B cell (primary cell): ENCODE measurements at places on chromosomes 1 and 21. TPM values are rescaled to one million over a fixed set of nuclear protein-coding genes. Genes with fewer than 3 reads are reported as not detected.

The NBPF26 gene
- polyA plus RNA-seq, result 11.7 and 18.6 TPM in 2 replicates

The KCNC4 gene
- 2.5 and 3.2 TPM in 2 replicates for polyA plus RNA-seq

The FAM43B gene
- not detected in 2 replicates for polyA plus RNA-seq

The S100A7A gene
- not detected in 2 replicates for polyA plus RNA-seq

- no peaks in the 10 kb centered on the region for H3K27me3 ChIP-seq
- DNase-seq, result no peak
- H3K4me1 ChIP-seq, result no peaks in the 10 kb centered on the region
- H3K4me3 ChIP-seq, result no peak overlapping the region
Measured at GRCh38 chr1:165815725-165816124, 11.7 kb upstream of the UCK2 start.

DNA sequence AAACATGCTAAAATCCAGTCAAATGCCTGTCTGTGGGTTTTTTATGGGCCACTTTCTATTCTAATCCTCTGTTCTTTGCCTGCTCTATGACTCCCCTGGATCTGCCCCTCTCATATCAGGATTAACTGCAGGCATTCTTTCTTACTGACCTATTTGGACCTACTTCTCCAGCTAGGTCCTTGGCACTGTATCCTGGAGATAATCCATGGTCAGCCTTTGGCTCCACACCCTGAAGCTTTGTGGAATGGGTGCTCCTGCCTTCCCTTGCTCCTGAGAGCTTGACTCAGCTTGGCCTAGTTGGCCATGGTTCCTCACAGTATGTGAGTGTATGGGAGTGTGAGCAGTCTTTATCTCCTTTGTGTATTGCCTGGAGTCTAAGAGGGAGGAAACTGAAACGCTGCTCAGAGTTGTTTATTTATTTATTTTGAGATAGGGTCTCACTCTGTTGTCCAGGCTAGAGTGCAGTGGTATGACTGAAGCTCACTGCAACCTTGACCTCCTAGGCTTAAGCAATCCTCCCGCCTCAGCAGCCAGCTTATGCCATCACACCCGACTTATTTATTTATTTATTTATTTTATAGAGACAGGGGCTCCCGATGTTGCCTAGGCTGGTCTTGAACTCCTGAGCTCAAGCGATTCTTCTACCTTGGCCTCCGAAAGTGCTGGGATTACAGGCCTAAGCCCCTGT lies 28.7 kb upstream of the CDC14A start:
- H3K4me1 ChIP-seq, result no peaks in the 10 kb centered on the region
- H3K4me3 ChIP-seq, result no peak overlapping the region
- DNase-seq, result no peak
- no peaks in the 10 kb centered on the region for H3K36me3 ChIP-seq

DNA sequence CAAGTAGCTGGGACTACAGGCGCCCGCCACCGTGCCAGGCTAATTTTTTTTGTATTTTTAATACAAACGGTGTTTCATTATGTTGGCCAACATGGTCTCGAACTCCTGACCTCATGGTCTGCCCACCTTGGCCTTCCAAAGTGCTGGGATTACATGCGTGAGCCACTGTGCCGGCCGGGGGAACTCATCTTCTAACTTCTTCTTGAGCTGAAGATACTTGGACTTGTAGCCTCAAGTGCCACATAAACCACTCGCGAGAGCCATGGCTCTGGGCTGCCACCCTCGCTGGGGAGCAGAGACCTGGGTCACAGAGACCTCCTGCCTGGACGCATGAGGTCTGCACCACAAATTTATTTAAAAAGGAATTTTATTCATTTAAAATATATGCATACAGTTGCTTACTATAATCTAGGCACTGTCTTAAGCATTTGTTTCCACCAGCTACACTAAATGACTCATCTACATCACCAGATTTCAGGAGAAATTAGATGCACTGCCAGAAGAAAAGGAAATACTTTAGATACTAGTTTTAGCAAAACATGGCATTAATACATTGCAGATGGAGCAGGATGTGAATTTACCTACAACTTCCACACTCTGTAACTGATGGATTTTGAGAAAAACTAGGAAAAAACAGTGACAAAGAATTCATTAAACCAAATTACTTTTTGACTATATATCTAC lies 29.9 kb upstream of the PUM1 start:
- no peak for DNase-seq
- H3K4me1 ChIP-seq, result no peaks in the 10 kb centered on the region
- no peak overlapping the region for H3K4me3 ChIP-seq
- no peaks in the 10 kb centered on the region for H3K36me3 ChIP-seq
- no peak overlapping the region for H3K27ac ChIP-seq
- no peaks in the 10 kb centered on the region for H3K27me3 ChIP-seq

GRCh38 chr1:245771511-245772281 lies 616.9 kb downstream of the KIF26B start:
- H3K36me3 ChIP-seq, result no peaks in the 10 kb centered on the region
- DNase-seq, result no peak
- H3K4me3 ChIP-seq, result no peak overlapping the region
- H3K27ac ChIP-seq, result no peak overlapping the region

- H3K4me3 ChIP-seq, result no peak overlapping the region
- no peak for DNase-seq
- no peak overlapping the region for H3K27ac ChIP-seq
- no peaks in the 10 kb centered on the region for H3K36me3 ChIP-seq
- H3K4me1 ChIP-seq, result no peaks in the 10 kb centered on the region
- no peaks in the 10 kb centered on the region for H3K27me3 ChIP-seq
Measured at GRCh38 chr1:96880626-96881025, 159.0 kb downstream of the PTBP2 start.

GRCh38 chr1:200969726-200970561 lies 53.6 kb downstream of the KIF21B start:
- H3K27ac ChIP-seq, result no peak overlapping the region
- DNase-seq, result peak; percentile 33
- no peaks in the 10 kb centered on the region for H3K4me1 ChIP-seq
- no peaks in the 10 kb centered on the region for H3K27me3 ChIP-seq
- H3K36me3 ChIP-seq, result no peaks in the 10 kb centered on the region
- H3K4me3 ChIP-seq, result no peak overlapping the region

DNA sequence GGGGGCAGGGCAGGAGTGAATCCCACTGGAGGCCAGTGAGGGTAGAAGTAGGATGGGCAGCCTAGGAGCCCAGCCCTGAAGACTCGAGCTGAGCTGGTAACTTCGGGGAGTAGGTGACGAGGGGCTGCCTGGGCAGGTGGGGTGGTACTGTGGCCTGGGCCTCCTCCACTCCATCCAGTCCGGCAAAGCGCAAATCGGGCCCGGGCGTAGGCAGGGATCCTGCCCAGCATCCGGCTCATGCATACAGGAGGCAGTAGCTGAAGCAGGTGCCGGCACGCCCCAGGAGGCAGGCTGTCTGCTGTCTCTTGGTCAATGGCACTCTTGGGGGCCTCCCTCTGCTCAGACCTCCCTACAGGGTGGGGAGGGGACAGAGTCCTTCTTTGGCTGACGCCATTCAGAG lies 1.3 kb upstream of the TNFRSF25 start:
- H3K4me1 ChIP-seq, result no peaks in the 10 kb centered on the region
- H3K27ac ChIP-seq, result no peak overlapping the region
- H3K4me3 ChIP-seq, result no peak overlapping the region
- DNase-seq, result no peak

- no peak for DNase-seq
- H3K4me1 ChIP-seq, result no peaks in the 10 kb centered on the region
- H3K4me3 ChIP-seq, result no peak overlapping the region
- H3K27me3 ChIP-seq, result no peaks in the 10 kb centered on the region
Measured at GRCh38 chr1:85975912-85976371, 180.6 kb downstream of the COL24A1 start.

GRCh38 chr21:29349702-29350101 lies 51.0 kb downstream of the BACH1 start:
- no peaks in the 10 kb centered on the region for H3K27me3 ChIP-seq
- H3K36me3 ChIP-seq, result peaks cover 12% of the 10 kb centered on the region
- no peak overlapping the region for H3K4me3 ChIP-seq
- no peak for DNase-seq
- no peak overlapping the region for H3K27ac ChIP-seq

- no peak overlapping the region for H3K4me3 ChIP-seq
- no peak overlapping the region for H3K27ac ChIP-seq
- H3K27me3 ChIP-seq, result no peaks in the 10 kb centered on the region
- no peaks in the 10 kb centered on the region for H3K36me3 ChIP-seq
- H3K4me1 ChIP-seq, result no peaks in the 10 kb centered on the region
Measured at GRCh38 chr21:42760361-42760950, 107.0 kb downstream of the PDE9A start.

GRCh38 chr21:38301321-38302214 lies 44.8 kb downstream of the KCNJ15 start:
- no peaks in the 10 kb centered on the region for H3K4me1 ChIP-seq
- H3K4me3 ChIP-seq, result no peak overlapping the region
- no peaks in the 10 kb centered on the region for H3K36me3 ChIP-seq
- H3K27ac ChIP-seq, result no peak overlapping the region
- DNase-seq, result no peak

DNA sequence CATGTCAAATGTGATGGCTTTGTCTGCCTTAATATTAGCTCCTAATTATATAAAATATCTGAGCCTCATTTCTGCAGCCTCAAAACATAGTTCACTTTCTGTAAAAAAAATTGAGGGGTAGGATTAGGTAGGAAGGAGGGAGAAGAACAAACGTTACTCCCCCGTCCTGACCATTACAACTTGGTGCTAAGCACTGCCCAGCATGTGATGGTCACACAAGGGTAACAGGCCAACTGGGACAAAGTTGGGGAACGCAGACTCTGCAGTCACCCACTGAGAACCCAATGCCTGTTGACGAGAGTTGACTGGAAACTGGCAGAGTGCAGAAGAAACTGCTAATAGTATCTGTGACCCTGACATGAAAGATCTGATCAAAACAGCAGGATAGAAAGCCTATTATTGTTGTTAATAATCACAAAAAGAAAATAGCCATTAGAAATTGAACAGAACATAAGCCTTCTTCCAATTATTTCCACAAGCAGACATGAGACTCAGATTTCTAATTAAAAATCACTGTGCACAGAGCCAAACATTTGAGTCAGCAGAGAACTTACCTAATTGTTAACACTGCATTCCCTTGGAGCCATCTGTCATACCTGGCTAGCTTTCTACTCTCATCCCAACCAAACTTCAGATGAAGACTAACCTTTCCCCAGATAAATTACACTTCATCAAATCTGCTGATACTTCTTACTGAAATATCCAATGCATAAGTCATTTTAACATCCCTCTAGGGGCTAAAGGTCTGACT lies 5.5 kb downstream of the SORT1 start:
- no peak overlapping the region for H3K4me3 ChIP-seq
- H3K27ac ChIP-seq, result no peak overlapping the region
- peaks cover 39% of the 10 kb centered on the region for H3K4me1 ChIP-seq
- DNase-seq, result no peak
- no peaks in the 10 kb centered on the region for H3K36me3 ChIP-seq

GRCh38 chr1:156786640-156787039 lies 19.3 kb downstream of the PRCC start:
- H3K27me3 ChIP-seq, result no peaks in the 10 kb centered on the region
- H3K27ac ChIP-seq, result no peak overlapping the region
- H3K4me1 ChIP-seq, result no peaks in the 10 kb centered on the region
- H3K4me3 ChIP-seq, result no peak overlapping the region
- peaks cover 68% of the 10 kb centered on the region for H3K36me3 ChIP-seq

GRCh38 chr21:42189860-42190485 lies 29.0 kb upstream of the ABCG1 start:
- no peaks in the 10 kb centered on the region for H3K27me3 ChIP-seq
- no peaks in the 10 kb centered on the region for H3K36me3 ChIP-seq
- no peak overlapping the region for H3K4me3 ChIP-seq
- no peak for DNase-seq
- H3K4me1 ChIP-seq, result peaks cover 51% of the 10 kb centered on the region

GRCh38 chr1:170758992-170759391 lies 95.1 kb downstream of the PRRX1 start:
- H3K4me1 ChIP-seq, result no peaks in the 10 kb centered on the region
- no peak overlapping the region for H3K4me3 ChIP-seq
- no peak overlapping the region for H3K27ac ChIP-seq
- H3K27me3 ChIP-seq, result no peaks in the 10 kb centered on the region
- no peaks in the 10 kb centered on the region for H3K36me3 ChIP-seq

- H3K27ac ChIP-seq, result peak overlapping the region; percentile 60
- no peak for DNase-seq
- no peak overlapping the region for H3K4me3 ChIP-seq
- H3K4me1 ChIP-seq, result peaks cover 17% of the 10 kb centered on the region
- peaks cover 35% of the 10 kb centered on the region for H3K36me3 ChIP-seq
Measured at GRCh38 chr1:244057474-244058385, 6.6 kb downstream of the ZBTB18 start.

DNA sequence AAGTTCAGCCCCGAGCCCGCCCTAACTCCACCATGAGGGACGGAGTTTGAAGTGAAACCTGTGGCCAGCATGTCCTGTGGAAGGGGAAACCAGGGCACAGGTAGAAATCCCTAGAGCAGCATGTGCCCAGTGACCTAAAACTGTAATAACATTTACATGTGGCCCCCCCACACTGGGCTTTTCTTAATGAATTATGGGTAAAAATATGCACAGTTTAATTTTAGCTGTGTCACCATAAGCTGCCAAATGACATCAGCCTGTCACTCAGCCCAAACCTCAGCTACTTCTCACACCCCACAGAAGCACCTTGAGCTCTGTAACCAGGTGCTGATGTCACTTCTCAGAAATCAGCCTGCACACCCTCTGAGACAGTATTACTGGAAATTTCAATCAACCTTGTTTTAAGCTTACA lies 50.0 kb upstream of the SLC19A1 start:
- peaks cover 31% of the 10 kb centered on the region for H3K4me1 ChIP-seq
- H3K27ac ChIP-seq, result no peak overlapping the region
- no peaks in the 10 kb centered on the region for H3K27me3 ChIP-seq
- no peak overlapping the region for H3K4me3 ChIP-seq
- no peaks in the 10 kb centered on the region for H3K36me3 ChIP-seq
- DNase-seq, result peak; percentile 78

DNA sequence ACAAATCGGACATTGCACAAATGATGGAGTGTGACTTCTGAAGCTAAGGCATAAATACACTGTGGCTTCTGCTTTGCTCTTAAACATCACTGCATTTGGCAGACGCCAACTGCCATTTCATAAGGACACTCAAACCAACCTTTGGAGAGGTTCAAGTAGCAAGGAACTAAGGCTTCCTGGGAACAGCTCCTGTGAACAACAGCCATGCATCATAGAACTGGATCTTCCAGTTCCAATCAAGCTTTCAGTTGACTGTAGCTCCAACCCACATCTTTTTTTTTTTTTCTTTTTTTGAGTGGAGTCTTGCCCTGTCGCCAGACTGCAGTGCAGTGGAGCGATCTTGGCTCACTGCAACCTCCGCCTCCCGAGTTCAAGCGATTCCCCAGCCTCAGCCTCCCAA lies 10.7 kb upstream of the HUNK start:
- H3K4me3 ChIP-seq, result no peak overlapping the region
- H3K27me3 ChIP-seq, result peaks cover 3% of the 10 kb centered on the region
- H3K27ac ChIP-seq, result no peak overlapping the region
- no peaks in the 10 kb centered on the region for H3K4me1 ChIP-seq

GRCh38 chr1:165288350-165289120 lies 68.0 kb downstream of the LMX1A start:
- no peaks in the 10 kb centered on the region for H3K4me1 ChIP-seq
- no peak overlapping the region for H3K4me3 ChIP-seq
- DNase-seq, result no peak
- no peak overlapping the region for H3K27ac ChIP-seq
- no peaks in the 10 kb centered on the region for H3K36me3 ChIP-seq

DNA sequence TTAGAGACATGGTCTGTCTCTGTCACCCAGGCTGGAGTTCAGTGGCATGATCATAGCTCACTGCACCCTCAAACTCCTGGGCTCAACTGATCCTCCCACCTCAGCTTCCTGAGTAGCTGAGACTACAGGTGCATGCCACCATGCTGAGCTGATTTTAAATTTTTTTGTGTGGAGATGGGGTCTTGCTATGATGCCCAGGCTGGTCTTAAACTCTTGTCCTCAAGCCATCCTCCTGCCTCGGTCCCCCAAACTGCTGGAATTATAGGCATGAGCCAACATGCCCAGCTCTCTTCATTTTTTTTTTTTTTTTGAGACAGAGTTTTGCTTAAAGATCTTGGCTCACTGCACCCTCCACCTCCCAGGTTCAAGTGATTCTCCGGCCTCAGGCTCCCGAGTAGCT lies 24.8 kb upstream of the AGPAT3 start:
- H3K4me3 ChIP-seq, result no peak overlapping the region
- no peaks in the 10 kb centered on the region for H3K36me3 ChIP-seq
- H3K4me1 ChIP-seq, result peaks cover 4% of the 10 kb centered on the region
